Naive thymus-derived CD4-positive, alpha-beta T cell (primary cell): ENCODE measurements at places on chromosomes 11 and 22.

DNA sequence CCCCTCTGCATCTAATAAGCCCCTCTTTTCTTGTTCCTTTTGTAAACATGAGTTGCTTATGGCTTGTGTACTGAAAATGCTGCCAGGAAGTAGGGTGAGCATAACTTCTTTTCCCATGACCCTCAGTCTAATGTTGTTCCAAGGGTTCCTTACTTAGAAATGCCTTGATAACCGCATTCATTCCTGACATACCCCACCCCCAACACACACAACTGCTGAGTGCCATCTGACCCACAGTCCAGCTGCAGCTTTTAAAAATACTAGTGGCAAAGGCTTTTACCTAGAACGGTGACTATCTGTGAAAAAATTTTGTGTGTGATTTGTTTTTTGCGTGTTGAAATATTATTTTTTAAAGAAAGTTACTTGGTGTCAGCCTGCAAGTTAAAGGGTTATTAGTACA lies 52.6 kb downstream of the ARHGAP42 start:
- H3K27me3 ChIP-seq = no peaks in the 10 kb centered on the region
- DNase-seq = no peak
- H3K4me1 ChIP-seq = no peaks in the 10 kb centered on the region
- H3K27ac ChIP-seq = no peak overlapping the region

DNA sequence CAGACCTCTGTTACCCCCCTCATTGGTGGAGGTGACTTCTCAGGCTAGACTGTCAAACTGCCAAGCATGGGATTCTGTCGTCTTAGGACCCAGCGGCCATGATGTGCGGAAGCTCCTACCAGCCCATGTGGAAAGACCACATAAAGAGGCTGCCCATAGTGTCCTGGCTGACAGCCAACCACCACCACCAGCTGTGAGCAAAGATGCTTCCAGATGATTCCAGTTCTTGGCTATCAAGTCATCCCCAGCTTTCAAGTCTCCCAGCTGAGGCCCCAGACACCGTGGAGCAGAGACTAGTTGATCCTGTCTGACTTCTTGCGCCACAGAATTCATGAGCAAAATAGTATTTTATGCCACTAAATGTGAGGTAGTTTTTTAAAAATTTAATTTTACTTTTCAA lies 32.9 kb downstream of the SCUBE1 start:
- DNase-seq = no peak
- no peaks in the 10 kb centered on the region for H3K36me3 ChIP-seq
- H3K27me3 ChIP-seq = no peaks in the 10 kb centered on the region

DNA sequence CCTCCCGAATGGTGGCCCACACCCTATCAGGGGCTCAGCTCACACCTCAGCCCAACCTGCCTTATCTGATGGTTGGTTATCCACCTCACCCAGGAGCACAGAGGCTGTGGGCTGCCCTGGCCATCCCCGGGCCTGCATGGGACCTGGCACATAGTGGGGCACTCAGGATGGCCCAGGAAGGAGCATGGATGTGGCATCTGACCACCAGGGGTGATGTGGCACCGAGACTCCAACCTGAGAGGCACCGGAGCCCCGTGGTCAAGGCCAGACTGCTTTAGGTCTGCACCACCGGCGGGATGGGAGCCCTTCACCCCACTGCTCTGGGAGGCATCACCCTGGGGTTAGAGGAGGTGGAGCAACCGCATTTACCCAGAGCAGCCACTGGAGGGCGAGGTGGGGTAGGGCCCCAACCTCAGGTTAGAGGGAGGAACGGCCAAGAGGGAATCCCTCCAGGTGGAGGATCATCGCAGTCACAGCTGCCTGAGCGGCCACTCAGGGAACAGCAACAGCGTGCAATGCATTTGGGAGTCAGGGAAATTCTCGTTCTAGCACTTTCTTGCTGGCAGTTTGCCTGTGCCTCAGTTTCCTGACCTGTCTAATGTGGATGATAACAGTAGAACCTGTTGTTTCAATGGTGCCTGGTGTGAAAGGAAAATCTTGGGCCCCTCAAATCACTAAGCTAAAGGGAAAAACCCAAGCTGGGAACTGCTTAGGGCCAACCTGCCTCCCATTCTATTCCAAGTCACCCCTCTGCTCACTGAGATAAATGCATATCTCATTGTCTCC lies 52.9 kb upstream of the CARS1 start:
- peak; percentile 27 for DNase-seq
- H3K27me3 ChIP-seq = no peaks in the 10 kb centered on the region
- no peaks in the 10 kb centered on the region for H3K36me3 ChIP-seq
- H3K27ac ChIP-seq = no peak overlapping the region

DNA sequence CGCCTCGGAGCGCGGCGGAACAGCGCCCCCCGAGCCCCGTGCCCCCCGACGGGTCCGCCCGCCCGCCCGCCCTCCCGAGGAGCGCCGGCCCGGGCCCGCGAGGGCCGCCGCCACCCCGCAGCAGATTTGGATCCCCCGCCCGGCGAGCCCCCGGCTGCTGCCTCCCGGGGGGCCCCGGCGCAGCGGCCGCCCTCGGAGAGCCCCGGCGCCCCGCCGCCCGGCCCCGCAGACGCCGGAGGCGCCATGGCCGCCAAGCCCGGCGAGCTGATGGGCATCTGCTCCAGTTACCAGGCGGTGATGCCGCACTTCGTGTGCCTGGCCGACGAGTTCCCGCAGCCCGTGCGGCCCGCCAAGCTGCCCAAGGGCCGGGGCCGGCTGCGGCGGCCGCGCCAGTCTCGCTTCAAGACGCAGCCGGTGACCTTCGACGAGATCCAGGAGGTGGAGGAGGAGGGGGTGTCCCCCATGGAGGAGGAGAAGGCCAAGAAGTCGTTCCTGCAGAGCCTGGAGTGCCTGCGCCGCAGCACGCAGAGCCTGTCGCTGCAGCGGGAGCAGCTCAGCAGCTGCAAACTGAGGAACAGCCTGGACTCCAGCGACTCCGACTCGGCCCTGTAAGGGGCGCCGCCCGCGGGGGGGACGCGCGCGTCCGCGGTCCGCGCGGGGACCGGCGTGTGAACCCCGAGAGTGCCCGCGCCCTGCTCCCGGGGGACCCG lies 380 bp downstream of the C11orf96 start:
- no peaks in the 10 kb centered on the region for H3K36me3 ChIP-seq
- peaks cover 5% of the 10 kb centered on the region for H3K4me1 ChIP-seq
- DNase-seq = no peak
- no peak overlapping the region for H3K27ac ChIP-seq
- H3K27me3 ChIP-seq = peaks cover 8% of the 10 kb centered on the region
- peak overlapping the region; percentile 30 for H3K4me3 ChIP-seq

- no peak overlapping the region for H3K4me3 ChIP-seq
- DNase-seq = no peak
- no peaks in the 10 kb centered on the region for H3K36me3 ChIP-seq
- H3K27me3 ChIP-seq = no peaks in the 10 kb centered on the region
- no peak overlapping the region for H3K27ac ChIP-seq
- H3K4me1 ChIP-seq = no peaks in the 10 kb centered on the region
These were observed 18.4 kb upstream of the SMTN start for GRCh38 chr22:31062566-31063230.

DNA sequence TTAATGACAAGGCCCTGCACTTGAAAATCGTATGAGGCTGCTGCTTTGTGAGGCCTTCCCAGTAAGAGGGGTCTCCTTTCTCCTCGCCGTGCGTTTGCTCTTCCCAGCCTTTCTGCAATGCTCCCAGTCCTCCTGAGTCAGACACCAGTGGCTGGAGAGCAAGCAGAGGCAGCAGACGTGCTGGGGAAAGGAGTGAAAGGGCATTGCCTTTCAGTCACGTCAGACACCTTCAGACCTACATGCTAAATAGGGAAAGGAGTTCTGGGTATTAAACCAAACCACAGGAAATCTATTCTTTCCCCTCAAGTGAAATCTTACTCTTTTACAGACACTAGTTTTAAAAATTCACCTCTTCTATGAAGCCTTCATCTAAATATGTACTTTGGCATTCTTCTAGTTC lies 274.8 kb downstream of the NTM start:
- DNase-seq = no peak
- H3K27me3 ChIP-seq = no peaks in the 10 kb centered on the region

DNA sequence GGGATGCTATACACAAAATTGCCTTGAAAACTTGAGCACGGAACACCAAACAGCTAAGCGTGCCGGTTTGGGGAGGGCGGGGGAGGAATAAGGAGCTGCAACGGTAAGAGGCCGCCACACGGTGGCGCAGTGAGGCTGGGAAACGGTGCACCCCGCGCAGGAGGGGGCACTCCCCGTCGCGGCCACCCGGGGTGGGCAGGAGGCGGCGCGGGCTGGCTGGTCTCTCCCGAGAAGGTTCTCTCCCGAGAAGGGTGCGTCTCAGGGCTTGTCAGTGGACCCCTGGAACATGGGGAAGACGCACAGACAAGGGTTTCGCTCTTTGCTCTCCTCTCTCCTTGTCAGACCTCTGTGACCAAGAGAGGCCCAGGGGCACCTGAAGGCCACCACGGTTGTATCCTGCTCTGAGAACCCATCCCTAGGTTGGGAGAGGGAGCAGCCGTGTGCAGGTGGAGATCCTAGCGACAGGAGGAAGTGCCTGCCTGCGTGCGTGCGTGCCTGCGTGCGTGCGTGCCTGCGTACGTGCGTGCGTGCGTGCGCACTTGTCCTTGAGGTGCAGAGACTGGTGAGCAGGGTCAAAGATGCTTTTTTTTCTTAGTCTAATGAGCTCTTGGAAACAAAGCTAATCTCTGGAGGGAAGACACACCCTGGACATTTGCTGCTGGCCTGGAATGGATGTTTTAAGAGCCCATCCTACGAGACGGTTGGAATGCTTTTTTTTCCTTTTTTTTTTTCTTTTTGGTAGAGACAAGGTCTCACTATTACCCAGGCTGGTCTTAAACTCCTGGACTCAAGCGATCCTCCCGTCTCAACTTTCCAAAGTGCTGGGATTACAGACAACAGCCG lies 18.1 kb upstream of the JAM3 start:
- H3K4me1 ChIP-seq = peaks cover 4% of the 10 kb centered on the region
- no peak overlapping the region for H3K4me3 ChIP-seq
- H3K27ac ChIP-seq = no peak overlapping the region

DNA sequence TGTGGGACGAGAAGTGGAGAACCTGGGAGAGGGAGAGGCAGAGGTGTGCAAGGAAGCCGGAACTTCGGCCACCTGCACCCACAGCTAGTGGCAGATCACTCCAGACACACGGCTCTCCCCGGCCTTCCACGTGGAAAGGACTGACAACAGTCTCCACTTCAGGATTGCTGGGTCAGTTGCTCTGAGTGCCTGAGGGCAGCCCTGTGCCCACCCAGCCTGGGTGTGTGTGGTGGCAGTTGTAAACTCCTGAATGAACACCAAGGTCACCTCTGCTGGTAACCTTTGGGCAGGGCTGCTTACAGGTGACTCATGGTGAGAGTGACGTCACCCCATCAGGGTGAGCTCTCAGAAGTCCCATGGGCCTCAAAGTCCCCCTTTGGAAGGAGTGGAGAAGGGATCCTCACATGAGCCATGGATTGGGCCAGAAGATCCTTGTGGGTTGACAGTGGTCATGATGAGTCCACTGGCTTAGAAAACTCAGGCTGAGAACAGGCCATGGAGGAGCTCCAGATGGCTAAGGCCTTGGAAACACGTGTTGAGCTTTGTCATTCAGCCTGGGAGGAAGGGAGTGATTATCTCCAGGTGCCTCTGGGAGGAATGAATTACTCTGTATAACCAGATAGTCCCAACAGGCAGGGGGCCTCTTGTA lies 71.3 kb downstream of the BCR start:
- peaks cover 31% of the 10 kb centered on the region for H3K36me3 ChIP-seq
- no peaks in the 10 kb centered on the region for H3K27me3 ChIP-seq
- no peak overlapping the region for H3K27ac ChIP-seq
- no peak overlapping the region for H3K4me3 ChIP-seq
- no peak for DNase-seq

GRCh38 chr11:132464003-132464342 lies 1068.3 kb downstream of the OPCML start:
- no peaks in the 10 kb centered on the region for H3K27me3 ChIP-seq
- no peak overlapping the region for H3K4me3 ChIP-seq
- H3K27ac ChIP-seq = no peak overlapping the region
- no peaks in the 10 kb centered on the region for H3K36me3 ChIP-seq

DNA sequence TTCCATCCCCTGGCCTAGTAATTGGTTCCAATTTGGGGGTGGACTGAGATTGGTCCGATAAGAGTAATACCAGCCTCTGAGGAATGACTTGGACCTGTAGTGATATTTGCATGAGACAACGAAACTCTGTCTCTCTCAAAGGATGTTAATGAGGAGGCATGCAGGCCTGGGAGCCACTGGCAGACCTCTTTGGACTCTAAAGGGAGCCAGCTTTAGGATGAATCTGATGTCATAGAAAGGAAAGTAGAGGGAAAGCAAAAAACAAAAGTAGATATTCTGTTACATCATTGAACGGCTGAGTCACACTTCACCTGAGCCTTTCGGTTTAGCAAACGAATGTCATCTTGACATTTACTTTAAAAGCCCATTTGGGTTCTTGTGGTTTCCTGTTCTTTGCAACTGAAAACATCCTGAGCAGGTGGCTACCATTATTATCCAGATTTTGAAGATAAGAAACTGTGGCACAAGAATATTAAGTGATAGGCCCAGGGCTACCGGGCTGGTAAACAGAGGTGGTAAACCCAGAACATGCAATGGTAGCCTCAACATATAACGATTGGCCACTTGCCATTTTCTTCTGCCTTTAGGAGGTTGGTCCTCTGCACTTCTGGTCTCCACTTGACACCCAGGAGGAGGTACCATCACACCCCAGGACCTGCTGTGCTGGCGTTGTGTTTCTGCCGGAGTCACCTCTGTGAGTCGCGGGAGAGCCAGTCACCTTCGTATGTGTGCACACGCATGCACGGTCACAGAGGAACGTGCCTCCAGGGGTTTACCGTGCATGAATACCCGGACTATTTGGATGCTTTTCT lies 42.7 kb downstream of the RTL6 start:
- peak overlapping the region; percentile 3 for H3K4me3 ChIP-seq
- peak; percentile 20 for DNase-seq
- H3K27ac ChIP-seq = no peak overlapping the region
- peaks cover 21% of the 10 kb centered on the region for H3K4me1 ChIP-seq
- H3K27me3 ChIP-seq = no peaks in the 10 kb centered on the region
- H3K36me3 ChIP-seq = no peaks in the 10 kb centered on the region
